ENCODE measurements at places on chromosomes 7 and 10.

GRCh38 chr7:103905997-103906396 is 83.5 kb downstream of the RELN start:
- DNase-seq: no peak

DNA sequence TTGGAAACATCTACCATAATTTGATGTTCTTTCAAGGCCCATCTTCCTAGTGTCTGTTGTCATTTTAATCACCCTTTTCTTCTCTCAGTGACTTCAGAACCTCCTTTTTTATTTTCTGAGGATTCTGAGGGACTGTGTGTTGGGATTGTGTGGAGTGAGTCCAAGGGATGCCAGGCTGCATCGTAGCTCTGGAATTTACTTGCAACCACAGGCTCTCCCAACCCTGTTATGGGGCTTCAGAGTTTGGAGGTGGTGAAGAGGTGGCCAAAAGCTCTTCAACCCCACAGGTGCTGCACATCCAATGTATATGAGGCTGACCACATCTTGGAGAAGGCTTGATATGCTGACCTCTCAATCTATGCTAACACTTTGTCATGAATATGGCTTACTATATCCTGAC is 79.5 kb upstream of the GPR141 start:
- no peak for DNase-seq

DNA sequence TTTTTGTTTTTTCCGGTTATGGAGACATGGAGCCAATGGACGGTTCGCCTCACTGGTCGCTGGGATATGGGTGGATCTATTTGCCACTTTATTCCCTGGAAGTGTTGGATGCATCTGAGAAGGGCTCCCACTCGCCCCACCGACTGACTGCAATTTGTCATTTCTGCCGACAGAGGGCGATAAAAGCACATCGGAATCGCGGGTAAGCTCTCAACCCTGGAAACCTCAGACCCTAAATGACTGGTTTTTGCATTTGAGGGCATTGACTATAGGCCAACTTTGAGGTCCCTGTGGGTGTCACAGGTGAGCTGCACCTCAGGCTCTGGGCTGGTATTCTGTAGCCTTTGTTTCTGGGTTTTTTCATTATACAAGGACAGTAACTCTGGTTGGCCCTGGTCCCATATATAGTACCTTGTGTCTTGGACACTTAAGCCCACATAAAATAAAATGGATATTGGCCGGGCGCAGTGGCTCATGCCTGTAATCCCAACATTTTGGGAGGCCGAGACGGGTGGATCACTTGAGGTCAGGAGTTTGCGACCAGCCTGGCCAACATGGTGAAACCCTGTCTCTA is 11.9 kb upstream of the OPALIN start:
- DNase-seq: peak; percentile 59

- no peak for DNase-seq
Measured at GRCh38 chr10:11106621-11107374, 89.1 kb downstream of the CELF2 start.

DNA sequence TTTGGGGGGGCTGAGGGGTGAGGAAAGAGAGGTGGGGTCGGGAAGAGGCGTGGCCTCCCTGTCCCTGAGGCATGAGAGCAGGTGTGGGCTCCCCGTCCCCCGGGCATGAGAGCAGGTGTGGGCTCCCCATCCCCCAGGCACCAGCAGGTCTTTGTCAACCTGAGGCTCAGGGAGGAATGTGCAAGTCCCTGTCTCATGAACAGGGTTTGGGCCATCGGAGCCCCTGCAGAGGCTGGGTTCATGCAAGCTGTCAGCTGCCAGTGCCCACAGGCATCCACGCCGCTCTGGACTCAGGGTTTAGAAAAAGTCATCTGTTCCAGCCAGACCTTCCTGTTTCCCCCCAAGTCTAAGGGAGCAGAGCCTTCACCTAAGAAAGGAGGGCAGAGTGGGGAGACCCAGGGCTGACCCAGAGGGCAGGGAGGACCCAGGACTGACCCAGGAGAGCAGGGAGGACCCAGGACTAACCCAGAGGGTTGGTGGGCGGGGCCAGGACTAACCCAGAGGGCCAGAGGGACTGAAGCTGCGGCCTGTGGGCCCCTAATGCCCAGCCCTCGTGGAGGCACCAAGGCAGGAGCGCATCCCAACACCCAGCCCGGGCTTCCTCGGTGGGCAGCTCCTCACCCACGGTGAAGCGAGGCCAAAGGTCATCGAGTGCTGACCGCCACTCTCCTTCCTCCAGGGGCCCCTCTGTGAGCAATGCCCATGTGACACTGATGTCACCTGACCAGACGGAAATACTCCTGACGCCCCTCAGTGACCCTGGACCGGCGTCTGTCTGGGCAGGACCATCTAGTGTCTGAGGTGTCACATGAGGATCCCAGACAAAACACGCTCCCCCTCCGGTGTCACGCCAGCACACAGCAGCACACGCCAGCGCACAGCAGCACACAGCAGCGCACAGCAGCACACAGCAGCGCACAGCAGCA is 28.9 kb upstream of the GPR146 start:
- no peak for DNase-seq

DNA sequence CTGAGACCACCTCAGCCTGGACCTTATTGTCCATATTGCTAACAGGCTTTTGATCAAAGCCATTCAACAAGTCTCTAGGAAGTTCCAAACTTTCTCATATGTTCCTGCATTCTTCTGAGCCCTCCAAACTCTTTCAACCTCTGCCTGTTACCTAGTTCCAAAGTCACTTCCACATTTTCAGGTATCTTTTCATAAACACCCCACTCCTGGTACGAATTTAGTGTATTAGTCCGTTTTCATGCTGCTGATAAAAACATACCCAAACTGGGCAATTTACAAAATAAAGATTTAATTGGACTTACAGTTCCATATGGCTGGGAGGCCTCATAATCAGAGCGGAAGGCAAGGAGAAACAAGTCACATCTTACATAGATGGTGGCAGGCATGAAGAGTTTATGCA is 836.8 kb downstream of the SORCS1 start:
- DNase-seq: no peak

GRCh38 chr7:108164946-108165345 is 34.8 kb upstream of the LAMB4 start:
- DNase-seq: no peak

DNA sequence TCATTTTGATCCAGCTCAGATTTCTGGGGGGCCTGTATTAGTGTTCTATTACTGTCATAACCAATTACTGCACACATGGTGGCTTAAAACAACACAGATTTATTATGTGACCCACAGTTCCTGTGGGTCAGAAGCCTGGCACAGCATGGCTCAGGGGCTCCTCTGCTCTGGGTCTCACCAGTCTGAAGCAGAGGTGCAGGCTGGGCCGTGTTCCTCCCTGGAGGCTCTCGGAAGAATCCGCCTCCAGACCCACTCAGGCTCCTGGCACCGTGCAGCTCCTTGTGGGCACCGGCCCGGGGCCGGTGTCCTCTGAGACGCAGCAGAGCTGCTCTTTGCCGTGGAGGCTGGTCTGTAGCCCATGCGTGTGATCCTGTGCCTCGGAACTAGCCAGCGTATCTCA is 61.5 kb downstream of the RAMP3 start:
- no peak for DNase-seq

GRCh38 chr7:129055861-129056464 is 1.1 kb upstream of the TNPO3 start:
- DNase-seq: no peak

GRCh38 chr7:120725376-120726039 is 132.4 kb downstream of the TSPAN12 start:
- DNase-seq: peak; percentile 27

- no peak for DNase-seq
Measured at GRCh38 chr7:106140406-106141173, 28.5 kb upstream of the SYPL1 start.

DNA sequence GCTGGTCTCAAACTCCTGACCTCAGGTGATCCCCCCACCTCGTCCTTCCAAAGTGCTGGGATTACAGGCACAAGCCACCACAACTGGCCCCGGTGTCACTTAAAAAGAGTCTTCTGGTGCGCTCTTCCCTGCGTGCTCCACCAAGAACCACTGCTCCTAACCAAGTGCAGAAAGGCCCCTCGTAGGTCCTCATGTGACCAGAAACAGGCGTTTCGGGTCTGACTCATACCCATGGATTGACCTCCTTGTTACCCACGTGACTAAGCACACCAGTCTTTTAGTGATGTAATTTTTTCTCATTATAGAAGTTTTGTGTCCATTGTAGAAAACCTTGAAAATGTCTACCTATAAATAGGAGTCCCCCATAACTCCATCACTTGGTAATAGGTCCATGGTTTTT is 13.9 kb downstream of the FKBP6 start:
- peak; percentile 28 for DNase-seq

DNA sequence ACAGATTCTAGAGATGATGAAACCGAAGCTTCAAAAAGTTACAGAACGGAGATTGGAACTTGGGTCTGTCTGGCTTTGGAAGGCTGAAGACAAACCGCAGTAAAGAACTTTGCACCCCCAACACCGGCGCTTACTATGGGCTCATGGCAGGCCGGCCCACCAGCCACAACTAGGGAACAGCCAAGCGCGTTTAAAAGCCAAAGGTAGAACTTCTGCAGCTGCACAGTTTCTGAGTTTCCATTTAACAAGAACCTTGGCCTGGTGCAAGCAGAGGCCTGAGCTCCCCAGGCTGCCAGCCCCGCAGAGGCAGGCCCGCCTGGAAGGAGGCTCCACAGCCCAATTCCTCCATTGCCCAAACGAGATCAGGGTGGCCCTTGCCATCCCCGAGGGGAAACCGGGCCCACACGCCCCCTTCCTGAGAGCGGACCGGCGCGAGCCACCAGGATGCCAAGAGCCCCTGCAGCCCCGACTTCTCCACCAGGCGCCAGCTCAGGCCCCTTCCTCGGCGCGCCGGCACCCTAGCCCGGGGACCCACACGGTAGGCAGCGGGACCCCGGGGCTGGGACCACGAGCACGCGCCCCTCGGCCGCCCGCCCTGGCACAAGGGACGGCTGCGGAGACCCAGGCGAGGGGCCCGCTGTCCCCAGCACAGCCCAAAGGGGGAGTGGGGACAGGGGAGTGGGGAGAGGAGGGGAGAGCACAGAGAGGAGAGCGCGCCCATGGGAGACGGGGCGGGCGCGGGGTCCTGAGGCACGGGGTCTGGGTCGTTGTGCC is 566 bp downstream of the MAD1L1 start:
- DNase-seq: peak; percentile 24

GRCh38 chr10:28551086-28551485 is 18.2 kb downstream of the WAC start:
- no peak for DNase-seq

- DNase-seq: no peak
Measured at GRCh38 chr10:58209669-58210068, 58.0 kb downstream of the IPMK start.

- DNase-seq: no peak
Measured at GRCh38 chr10:36462194-36462593, 663.2 kb upstream of the ANKRD30A start.

GRCh38 chr7:49775949-49776443 is 2.6 kb downstream of the VWC2 start:
- no peak for DNase-seq

DNA sequence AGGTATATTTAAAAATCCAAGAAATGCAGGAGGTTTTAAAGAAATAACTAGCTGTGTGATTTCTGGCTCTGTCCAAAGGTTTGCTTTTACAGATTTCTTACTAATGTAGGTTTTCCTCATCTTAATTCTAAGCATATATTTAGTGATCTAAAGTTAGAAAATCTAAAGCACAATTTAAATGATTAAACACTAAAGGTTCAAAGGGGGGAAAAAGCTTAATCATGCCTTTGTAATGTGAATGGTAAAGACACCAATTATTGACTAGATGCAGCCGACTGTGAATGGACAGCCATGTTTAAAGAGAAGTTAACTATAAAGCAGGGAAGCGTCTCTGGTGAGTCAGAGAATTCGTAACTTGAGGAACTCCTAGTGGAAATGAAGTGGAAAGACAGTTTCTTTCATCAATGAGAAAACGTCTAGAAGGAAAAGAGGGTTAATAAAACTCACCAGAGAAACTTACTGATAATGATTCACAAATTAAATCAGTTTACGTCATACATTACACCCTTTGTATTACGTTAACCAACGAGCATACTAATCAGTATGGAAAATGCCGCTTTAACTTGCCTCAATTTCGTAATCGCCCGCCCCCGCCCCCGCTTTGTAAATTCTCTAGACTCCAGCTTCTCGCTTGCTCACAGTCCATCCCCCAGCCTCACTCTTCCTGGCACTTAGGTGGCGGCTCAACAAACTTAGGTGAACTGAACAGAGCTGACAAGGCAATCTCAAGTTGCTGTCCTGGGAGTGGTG is 1.1 kb upstream of the HBP1 start:
- DNase-seq: peak; percentile 36

GRCh38 chr7:152520861-152521302 is 85.1 kb upstream of the KMT2C start:
- no peak for DNase-seq

DNA sequence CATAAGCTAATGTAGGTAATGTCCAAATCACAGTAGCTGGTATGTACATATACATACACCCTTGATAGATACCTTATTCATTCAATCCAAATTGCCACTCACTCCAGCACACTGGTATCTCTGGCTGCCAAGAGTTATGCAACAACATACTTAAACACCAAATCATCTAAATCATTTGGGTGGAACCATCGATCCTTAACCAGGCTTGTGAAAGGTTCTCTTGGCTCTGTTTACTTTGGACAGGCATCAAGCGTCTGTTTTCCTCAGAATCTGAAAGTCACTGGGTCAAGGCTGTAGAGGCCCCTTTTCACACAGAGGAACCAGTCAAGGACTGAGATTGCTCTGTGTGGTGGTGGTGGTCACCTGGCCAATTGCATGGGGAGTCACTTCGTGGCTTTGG is 24.6 kb downstream of the JAZF1 start:
- DNase-seq: no peak

DNA sequence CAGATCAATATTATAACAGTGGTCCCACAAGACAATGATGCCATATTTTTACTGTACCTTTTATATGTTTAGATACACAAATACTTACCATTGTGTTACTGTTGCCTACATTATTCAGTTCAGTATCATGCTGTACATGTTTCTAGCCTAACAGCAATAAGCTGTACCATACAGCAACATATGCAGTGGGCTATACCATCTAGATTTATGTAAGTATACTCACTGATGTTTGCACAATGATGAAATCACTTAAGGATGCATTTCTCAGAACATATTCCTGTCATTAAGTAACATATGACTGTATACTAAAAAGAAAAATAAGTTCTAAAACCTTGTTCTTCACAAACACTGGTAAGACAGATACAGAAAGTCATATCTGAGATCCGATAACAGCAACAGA is 468.6 kb upstream of the SEMA3A start:
- no peak for DNase-seq

GRCh38 chr10:69153227-69153626 is 26.8 kb upstream of the SUPV3L1 start:
- DNase-seq: no peak

GRCh38 chr10:51857305-51857704 is 157.9 kb upstream of the CSTF2T start:
- DNase-seq: no peak

GRCh38 chr7:34064519-34065158 is 159.3 kb downstream of the BMPER start:
- no peak for DNase-seq

GRCh38 chr7:132328047-132328620 is 248.1 kb downstream of the PLXNA4 start:
- no peak for DNase-seq

- DNase-seq: no peak
Measured at GRCh38 chr10:22684699-22685098, 29.7 kb downstream of the PIP4K2A start.

Measured in activated CD4-positive, alpha-beta T cell treated with anti-CD3 and anti-CD28 coated beads, Interleukin-2, amount 50 U/mL, for 16 hours (primary cell).